ENCODE measurements at places on chromosomes 12 and 14.

DNA sequence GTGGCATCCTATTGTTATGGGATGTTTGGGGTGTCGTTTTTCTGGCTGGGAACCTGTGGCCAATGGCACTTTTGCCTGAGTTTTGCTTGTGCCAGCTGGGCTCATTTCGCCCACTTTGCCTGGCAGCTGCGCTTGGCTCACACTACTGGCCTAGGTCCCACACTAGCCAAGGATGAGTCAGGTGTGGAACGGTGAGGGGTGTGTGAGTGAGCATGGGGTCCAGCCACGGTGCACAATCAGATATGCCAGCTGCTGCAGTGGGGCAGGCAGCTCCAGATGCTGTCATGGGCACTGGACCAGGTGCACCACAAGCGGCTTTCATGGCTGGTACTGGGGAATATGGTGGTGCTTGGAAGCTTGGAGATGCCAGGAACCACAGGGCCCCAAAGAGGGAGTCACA is 21.5 kb downstream of the TRHDE start:
- no peak for DNase-seq

- no peak for DNase-seq
These were observed 32.6 kb downstream of the USP15 start for GRCh38 chr12:62292761-62293344.

DNA sequence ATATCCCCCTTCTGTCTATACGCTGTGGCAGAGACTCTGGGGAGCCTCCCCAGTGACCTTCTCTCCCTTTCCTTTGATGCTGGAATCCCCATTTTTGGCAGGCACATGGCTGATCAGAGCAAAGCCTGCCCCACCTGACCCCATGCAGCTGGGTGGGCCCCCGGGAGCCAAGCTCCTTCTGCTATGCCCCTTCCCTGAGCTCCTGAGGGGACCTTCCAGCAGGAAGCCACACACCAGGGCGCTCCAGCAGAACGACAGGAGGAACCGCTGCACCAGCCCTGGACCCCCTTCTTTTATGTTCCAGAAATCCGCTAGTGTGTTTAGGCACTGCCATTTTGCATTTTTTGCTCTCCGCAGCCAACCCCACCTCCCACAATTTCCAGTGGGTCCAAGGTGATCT is 44.6 kb downstream of the TRAFD1 start:
- no peak for DNase-seq

DNA sequence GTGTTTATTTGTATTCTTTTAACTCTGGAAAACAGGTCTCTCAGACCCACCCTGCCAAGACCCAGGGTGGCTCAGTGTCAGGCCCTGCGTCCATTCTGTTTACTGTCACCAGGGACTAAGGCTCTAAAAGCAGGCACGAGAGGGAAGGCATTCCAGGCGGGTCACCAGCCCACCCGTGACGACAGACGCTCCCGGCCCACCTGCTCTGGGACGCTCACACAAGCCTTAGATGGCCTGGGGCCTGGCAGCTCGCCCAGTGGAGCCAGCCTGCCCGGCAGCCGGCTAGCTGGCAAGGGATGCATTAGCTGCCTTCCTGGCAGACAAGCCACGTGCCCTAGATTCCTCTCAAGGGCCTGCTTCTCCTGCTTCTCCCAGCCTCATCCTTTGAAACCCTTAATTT is 9.2 kb upstream of the NUAK1 start:
- no peak for DNase-seq

GRCh38 chr12:42979746-42980145 is 390.2 kb upstream of the PRICKLE1 start:
- DNase-seq, result no peak

Measured in NAMALWA (cell line).